ENCODE measurements at places on chromosomes 2 and 18.

GRCh38 chr2:107817378-107817777 lies 9.3 kb upstream of the RGPD4 start:
- no peak for DNase-seq

- no peak for DNase-seq
These were observed 613.9 kb downstream of the IRS1 start for GRCh38 chr2:226185616-226186211.

GRCh38 chr18:74387383-74387782 lies 69.7 kb downstream of the DIPK1C start:
- no peak for DNase-seq

DNA sequence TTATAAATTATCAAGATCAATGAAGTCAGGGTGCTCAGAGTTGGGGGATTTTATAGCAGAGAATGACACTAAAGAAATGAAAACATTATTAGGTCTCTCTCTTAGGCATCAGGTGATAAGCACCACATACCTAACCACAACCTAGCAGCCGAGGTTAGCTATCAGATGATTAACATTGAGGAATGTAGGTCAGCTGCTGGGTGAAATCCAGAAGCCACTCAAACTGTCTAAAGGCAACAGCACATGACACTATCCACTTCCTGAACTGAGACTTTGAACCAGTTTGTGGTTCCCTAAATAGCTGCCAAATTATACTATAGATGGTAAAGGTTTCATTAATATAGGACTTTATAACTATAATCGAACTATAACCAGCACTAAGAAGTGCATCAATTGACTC lies 4.7 kb downstream of the EPG5 start:
- DNase-seq: peak; percentile 58

GRCh38 chr2:69735686-69736085 lies 6.2 kb upstream of the ANXA4 start:
- DNase-seq: peak; percentile 35

GRCh38 chr2:46283693-46284092 lies 13.5 kb upstream of the EPAS1 start:
- no peak for DNase-seq

GRCh38 chr2:26925100-26925791 lies 45.2 kb upstream of the MAPRE3 start:
- DNase-seq: no peak

GRCh38 chr2:181566334-181567032 lies 90.4 kb downstream of the CERKL start:
- DNase-seq: no peak

- no peak for DNase-seq
These were observed 31.9 kb downstream of the ABHD3 start for GRCh38 chr18:21672521-21673267.
